B cell (primary cell): ENCODE measurements at places on chromosomes 4 and X. TPM values are rescaled to one million over a fixed set of nuclear protein-coding genes. Genes with fewer than 3 reads are reported as not detected.

GRCh38 chrX:87409113-87409841, 108.3 kb upstream of the KLHL4 start:
- no peaks in the 10 kb centered on the region for H3K4me1 ChIP-seq
- no peaks in the 10 kb centered on the region for H3K36me3 ChIP-seq
- H3K27ac ChIP-seq = no peak overlapping the region
- H3K27me3 ChIP-seq = no peaks in the 10 kb centered on the region
- no peak overlapping the region for H3K4me3 ChIP-seq

GRCh38 chrX:37716602-37717001, 31.0 kb downstream of the XK start:
- H3K36me3 ChIP-seq = no peaks in the 10 kb centered on the region
- H3K27me3 ChIP-seq = no peaks in the 10 kb centered on the region
- H3K4me1 ChIP-seq = no peaks in the 10 kb centered on the region
- H3K4me3 ChIP-seq = no peak overlapping the region

- H3K27ac ChIP-seq = no peak overlapping the region
- H3K36me3 ChIP-seq = no peaks in the 10 kb centered on the region
- DNase-seq = no peak
- peaks cover 5% of the 10 kb centered on the region for H3K4me1 ChIP-seq
These were observed 20.0 kb downstream of the DCLK2 start for GRCh38 chr4:150098214-150098613.

GRCh38 chrX:110104078-110104477, 101.2 kb downstream of the TMEM164 start:
- no peaks in the 10 kb centered on the region for H3K27me3 ChIP-seq
- no peak for DNase-seq
- H3K27ac ChIP-seq = no peak overlapping the region
- no peak overlapping the region for H3K4me3 ChIP-seq

- H3K27ac ChIP-seq = no peak overlapping the region
- H3K4me1 ChIP-seq = no peaks in the 10 kb centered on the region
- no peaks in the 10 kb centered on the region for H3K27me3 ChIP-seq
- H3K4me3 ChIP-seq = no peak overlapping the region
- H3K36me3 ChIP-seq = no peaks in the 10 kb centered on the region
These were observed 90.4 kb downstream of the COL4A6 start for GRCh38 chrX:108347800-108348199.

DNA sequence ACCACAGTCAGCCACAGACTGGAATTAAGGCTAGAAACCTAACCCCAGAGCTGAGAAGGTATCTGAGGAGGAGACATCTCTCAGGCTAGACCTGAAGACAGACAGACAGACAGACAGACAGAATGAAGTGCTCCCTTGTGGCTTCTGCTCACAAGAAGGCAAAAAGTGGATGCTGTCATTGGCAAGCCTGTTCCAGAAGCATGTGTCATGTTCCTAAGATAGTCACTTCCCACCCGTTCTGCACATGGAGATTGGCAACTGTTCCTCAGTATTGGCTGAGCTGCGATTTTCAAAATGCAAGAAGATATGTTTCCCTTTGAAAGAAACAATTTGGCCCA, 166.4 kb downstream of the NSUN7 start:
- H3K27me3 ChIP-seq = no peaks in the 10 kb centered on the region
- no peaks in the 10 kb centered on the region for H3K4me1 ChIP-seq
- no peak overlapping the region for H3K4me3 ChIP-seq
- H3K27ac ChIP-seq = no peak overlapping the region

GRCh38 chr4:52290466-52290865, 239.4 kb downstream of the SPATA18 start:
- no peaks in the 10 kb centered on the region for H3K4me1 ChIP-seq
- no peak overlapping the region for H3K27ac ChIP-seq
- DNase-seq = no peak
- H3K4me3 ChIP-seq = no peak overlapping the region

SUPT20HL2 gene
- total RNA-seq = not detected in 2 replicates

LINC00632 gene
- total RNA-seq = not detected in 2 replicates

DNA sequence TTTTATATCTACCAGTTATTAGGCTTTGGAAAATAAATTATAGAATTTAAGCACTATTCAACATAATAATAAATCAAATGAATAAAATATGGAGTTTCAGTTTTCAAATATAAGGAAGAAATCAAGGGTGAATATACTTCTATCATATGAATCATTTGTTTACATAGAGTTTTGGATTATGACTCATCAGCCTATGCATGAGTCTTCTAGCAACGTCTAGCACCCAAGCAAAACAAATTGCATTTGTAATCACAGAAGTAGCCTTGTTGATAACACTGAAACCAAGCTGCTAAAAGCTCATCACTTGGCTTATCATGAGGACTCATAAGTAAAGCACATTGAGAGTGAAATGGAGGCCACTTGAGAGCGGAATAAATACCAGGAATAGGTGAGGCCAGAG, 434.6 kb downstream of the PCDH11X start:
- H3K27ac ChIP-seq = no peak overlapping the region
- DNase-seq = no peak
- no peak overlapping the region for H3K4me3 ChIP-seq
- no peaks in the 10 kb centered on the region for H3K27me3 ChIP-seq

DNA sequence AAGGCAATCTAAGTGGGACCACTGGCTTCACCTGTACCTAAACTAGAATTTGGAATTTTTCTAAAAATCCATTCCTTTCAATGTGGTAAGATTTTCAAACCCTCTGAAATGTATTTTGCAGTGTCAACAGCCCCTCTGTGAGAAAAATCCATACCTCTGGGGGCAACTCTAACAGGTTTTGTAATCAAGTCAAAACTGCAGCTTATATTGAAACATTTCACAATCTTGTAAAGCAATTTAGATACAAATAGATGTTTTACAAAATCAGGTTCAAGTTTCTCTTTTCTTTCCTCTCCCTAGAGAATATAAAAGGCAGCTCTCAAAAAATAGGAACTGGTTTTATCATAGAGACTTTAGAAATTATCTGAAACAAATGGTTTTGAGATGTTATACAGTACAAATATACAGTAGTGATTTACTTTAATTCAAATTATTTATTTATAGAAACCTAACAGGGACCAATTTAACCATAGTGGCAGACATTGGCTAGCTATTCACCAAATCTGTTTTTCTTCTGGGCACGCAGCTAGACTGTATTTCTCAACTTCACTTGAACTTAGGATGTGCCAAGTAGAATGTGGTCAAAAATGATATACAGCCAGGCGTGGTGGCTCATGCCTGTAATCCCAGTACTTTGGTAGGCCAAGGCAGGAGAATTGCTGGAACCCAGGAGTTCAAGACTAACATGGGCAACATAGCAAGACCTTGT, 36.3 kb upstream of the SPINK2 start:
- no peaks in the 10 kb centered on the region for H3K4me1 ChIP-seq
- no peak overlapping the region for H3K4me3 ChIP-seq
- no peaks in the 10 kb centered on the region for H3K27me3 ChIP-seq
- no peak for DNase-seq
- H3K36me3 ChIP-seq = no peaks in the 10 kb centered on the region

DNA sequence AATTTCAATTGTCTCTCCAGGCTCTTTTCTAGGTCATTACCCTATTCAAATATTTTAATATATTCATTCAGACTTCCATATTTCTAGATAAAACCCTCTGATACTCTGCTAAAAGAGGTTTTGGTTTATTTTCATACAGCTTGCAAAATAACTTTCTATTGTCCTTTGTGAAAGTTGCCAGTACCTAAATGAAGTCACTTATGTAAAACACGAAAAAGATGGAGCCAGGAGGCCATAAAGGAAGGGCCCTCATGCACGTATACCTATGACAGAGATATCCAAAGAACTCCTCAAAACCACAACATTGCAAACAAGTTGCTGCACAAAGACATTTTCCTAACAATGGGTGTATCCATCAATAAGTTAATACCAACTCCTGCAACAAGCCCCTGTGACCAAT, 25.7 kb upstream of the ELOVL6 start:
- no peaks in the 10 kb centered on the region for H3K4me1 ChIP-seq
- H3K36me3 ChIP-seq = no peaks in the 10 kb centered on the region
- H3K27ac ChIP-seq = no peak overlapping the region
- no peak for DNase-seq
- no peak overlapping the region for H3K4me3 ChIP-seq
- H3K27me3 ChIP-seq = no peaks in the 10 kb centered on the region

GRCh38 chrX:153861733-153862310, 24.2 kb downstream of the L1CAM start:
- DNase-seq = no peak
- H3K4me3 ChIP-seq = no peak overlapping the region
- no peaks in the 10 kb centered on the region for H3K27me3 ChIP-seq
- no peaks in the 10 kb centered on the region for H3K36me3 ChIP-seq
- no peak overlapping the region for H3K27ac ChIP-seq
- H3K4me1 ChIP-seq = no peaks in the 10 kb centered on the region

GRCh38 chrX:68438575-68438974, 5.3 kb upstream of the OPHN1 start:
- no peak overlapping the region for H3K4me3 ChIP-seq
- peaks cover 5% of the 10 kb centered on the region for H3K27me3 ChIP-seq
- no peaks in the 10 kb centered on the region for H3K36me3 ChIP-seq
- H3K27ac ChIP-seq = no peak overlapping the region
- DNase-seq = no peak

DNA sequence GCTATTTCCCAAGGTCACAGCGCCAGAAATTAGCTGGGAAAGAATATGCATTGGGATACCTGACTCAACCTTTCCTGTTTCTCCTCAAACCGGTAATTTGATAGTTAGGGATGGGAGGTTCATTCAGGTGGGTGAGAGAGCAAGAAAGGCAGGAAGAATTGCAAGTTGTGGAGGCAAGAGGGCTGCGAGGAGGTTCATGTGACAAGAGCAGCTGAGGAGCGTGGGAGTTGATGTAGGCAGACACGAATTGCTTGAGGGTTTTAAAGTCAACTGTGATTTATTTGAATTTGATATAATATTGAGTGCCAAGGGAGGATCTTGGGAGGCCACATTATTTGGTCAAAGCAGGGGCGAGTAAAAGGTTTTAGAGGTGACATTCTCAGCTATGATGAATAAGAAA, 329.0 kb downstream of the STIM2 start:
- H3K4me1 ChIP-seq = no peaks in the 10 kb centered on the region
- no peak for DNase-seq
- no peaks in the 10 kb centered on the region for H3K27me3 ChIP-seq
- H3K27ac ChIP-seq = no peak overlapping the region
- no peaks in the 10 kb centered on the region for H3K36me3 ChIP-seq

GRCh38 chr4:112003231-112003907, 141.9 kb upstream of the FAM241A start:
- H3K36me3 ChIP-seq = no peaks in the 10 kb centered on the region
- H3K4me3 ChIP-seq = no peak overlapping the region
- DNase-seq = no peak
- H3K4me1 ChIP-seq = no peaks in the 10 kb centered on the region
- H3K27ac ChIP-seq = no peak overlapping the region
- H3K27me3 ChIP-seq = no peaks in the 10 kb centered on the region

TASL gene
- 25.4 and 27.0 TPM in 2 replicates for total RNA-seq

PRKG2 gene
- 0.83 and 0.86 TPM in 2 replicates for total RNA-seq

DNA sequence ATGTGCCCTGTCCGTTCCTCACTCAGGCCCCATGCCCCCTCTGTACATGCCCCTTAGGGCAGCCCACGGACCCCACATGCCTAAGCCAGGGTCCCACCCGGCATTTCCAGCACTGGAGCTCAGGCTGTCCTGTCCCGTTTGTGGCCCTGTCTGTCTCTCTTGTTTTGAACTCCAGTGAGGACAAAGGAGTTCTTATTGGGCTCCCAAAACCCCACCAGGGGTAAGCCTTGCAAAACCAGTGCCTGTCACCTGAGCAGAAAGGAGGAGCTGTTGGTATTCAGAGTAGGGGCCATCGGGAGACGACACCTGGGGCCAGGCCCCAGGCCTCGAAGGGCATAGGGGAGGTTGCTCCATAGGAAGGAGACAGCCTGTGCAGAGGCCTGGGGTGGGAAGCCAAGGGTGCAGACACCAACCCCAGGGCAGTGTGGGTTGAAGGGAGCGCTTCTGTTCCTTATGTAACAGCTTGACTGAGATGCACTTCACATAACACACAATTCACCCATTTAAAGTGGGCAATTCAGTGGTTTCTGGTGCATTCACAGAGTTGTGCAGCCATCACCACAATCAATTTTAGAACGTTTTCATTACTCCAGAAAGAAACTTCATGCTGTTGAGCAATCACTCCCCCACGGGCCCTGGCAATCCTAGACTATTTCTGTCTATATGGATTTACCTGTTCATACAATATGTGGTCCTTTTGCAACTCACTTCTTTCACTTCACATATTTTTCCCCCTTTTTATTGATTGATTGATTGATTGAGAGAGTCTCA, 31.7 kb downstream of the MAN2B2 start:
- H3K27me3 ChIP-seq = no peaks in the 10 kb centered on the region
- H3K4me1 ChIP-seq = no peaks in the 10 kb centered on the region

IL2 gene
- total RNA-seq = not detected in 2 replicates

DNA sequence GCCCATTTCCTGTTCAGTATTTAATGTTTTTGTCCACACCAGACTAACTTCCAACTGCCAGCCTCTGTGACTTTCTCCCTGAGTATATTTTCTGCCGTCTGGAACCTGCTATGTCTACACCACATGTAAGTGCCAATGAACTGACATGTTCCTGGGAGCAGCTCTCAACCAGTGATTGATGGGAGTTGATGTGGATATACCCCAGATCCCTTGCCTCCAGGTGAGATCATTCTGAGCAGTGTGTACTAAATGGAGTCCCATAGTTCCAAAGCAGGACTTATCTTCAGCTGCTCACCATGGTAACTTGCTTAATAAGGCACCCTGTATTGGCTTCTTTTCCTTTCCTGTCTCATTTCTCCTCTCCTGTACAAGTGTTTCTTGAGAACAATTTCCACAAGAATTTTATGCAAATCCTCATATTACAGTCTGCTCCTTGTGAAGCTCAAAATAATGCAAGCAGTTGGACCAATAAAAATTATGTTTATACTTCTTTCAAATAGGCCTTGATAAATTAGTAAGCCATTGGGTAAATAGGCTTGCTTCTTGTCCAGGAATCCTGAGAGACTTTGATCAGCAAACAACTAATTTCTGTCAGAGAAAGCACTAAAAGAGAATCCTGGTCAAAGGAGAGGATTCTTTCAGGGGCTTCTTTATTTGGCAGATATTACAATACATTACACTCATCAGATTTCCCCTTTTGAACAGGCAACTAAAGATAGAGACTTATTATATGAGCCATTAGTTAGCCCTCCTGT, 911.7 kb upstream of the NDST4 start:
- no peaks in the 10 kb centered on the region for H3K36me3 ChIP-seq
- H3K4me3 ChIP-seq = no peak overlapping the region
- H3K27me3 ChIP-seq = no peaks in the 10 kb centered on the region
- H3K27ac ChIP-seq = no peak overlapping the region
- DNase-seq = no peak
